Renal cortex interstitium (tissue), 15 donors: ENCODE measurements at places on chromosomes 12 and 14. TPM values are rescaled to one million over a fixed set of nuclear protein-coding genes. Genes with fewer than 3 reads are reported as not detected.

DNA sequence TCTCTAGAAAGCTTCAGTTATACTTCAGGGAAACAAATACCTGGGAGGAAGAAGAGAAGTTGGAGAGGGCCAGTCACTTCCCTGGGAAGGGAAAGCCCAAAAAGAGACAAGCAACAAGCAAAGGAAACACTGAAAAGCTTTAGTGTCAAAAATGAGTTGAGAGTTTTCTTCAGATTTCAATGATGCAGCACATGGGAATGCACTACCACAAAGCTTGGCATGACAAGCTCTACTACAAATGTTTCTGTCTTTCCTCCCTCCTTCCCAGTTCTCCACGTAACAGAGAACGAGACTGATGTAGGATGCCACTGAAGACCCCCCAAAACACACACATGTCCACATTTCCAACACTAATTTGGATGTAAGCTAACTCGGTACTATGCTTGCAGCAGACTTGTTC, 26.8 kb upstream of the ADAMTS20 start:
- no peak for DNase-seq

DNA sequence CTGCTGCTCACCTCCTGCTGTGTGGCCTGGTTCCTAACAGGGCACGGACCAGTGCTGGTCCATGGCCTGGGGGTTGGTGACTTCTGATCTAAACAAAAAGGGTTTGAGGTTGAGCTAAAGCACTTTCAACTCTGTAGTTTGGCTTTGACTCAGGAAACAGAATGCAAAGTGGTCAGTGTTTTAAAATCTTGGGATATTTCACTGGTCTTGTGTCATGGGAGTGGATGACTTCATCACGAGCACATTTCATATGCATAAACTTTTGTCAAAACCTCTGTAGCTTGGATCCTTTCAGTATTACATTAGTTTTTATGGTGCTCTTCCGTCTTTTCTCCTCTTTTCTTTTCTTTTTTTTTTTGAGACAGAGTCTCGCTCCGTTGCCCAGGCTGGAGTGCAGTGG, 25.6 kb downstream of the FAM161B start:
- no peak for DNase-seq

GRCh38 chr12:52053536-52054209, 2.4 kb downstream of the NR4A1 start:
- DNase-seq = no peak

DNA sequence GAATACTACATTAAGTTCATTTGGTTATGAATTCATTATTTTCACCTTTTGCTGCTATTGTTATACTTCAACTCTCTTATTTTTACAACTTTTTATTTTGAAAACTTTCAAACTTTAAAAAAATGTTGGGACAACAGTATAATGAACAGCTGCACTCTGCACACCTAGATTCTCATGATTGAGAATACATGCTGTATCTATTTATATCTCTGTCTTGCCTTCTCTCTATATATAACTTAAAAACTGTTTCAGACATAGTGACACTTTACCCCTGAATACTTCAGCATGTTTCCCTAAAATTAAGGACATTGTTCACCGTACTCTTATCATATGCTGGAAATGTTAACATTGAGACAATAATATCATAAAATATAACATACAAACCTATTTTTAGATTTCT, 237.1 kb downstream of the GPHN start:
- DNase-seq = no peak

DNA sequence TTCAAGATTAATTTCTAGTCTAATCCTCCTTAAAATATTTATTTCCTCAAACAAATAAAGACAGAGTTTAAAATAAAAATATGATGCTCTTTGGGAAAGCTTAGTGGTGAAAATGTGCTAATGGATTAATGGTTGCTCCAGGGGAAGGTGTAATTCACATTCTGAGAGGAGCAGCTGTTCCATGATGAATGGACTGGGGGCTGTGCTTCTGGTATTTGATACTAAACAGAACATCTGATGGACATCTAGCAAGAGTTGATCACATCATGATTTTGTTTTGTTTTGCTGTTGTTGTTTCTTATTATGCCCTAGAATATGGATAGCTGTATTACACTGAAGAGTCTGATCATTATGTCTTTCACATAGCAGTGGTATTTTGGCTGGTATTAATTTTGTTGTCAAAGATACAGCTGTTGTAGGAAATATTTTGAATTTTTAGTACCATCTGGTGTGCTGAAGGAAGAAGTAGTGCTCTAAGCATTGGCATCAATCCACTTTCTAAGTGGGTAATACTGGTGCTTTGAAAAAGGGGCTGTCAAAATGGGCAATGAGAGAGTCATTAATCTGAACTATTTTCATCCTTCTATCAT, 296.4 kb downstream of the ADAMTS20 start:
- DNase-seq = no peak

GRCh38 chr14:104683653-104684448, 5.6 kb upstream of the INF2 start:
- DNase-seq = no peak

DNA sequence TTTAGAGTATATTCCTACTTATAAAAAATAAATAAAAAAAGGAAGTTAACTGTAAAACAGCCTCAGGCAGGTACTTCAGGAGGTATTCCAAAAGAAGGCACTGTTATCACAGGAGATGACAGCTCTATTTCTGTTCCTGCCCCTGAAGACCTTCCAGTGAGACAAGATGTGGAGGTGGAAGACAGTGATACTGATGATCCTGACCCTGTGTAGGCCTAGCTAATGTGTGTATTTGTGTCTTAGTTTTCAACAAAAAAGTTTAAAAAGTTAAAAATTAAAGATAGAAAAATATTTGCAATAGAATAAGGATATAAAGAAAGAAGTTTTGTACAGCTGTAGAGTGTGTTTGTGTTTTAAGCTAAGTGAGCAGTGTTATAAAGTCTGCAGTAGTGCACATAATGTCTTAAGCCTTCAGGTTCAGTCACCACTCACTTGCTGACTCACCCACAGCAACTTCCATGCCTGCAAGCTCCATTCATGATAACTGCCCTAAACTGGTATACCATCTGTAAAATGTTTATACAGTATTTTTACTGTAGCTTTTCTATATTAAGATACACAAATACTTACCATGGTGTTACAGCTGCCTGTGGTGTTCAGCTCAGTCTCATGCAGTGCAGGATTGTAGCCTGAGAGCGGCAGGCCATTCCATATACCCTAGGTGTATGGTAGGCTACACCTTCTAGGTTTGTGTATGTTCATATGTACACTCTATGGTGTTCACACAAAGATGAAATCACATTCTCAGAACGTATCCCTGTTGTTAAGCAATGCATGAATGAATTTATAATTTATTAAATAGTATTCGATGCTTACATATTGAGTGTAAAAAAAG, 121.1 kb downstream of the ANO6 start:
- no peak for DNase-seq

GRCh38 chr12:91493308-91493707, 310.7 kb upstream of the DCN start:
- no peak for DNase-seq

DNA sequence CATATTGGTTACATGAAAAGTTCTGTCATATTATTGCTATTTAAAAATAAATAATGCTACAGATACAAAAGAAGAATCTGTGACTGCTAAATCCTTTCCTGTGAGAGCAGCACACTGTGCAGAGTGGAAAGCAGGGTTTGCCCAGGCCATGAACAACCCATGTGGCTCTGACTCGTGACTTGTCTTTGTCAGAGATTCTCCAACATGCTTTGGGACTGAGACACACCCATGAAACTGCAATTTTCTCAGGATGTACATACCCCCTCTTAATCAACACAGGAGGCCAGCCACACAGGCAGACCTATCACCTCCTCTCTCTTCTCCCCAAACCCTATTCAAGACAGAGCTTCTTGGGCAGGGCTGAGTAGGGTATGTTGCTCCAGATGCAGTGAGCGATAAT, 96.8 kb upstream of the NTF3 start:
- DNase-seq = no peak

DNA sequence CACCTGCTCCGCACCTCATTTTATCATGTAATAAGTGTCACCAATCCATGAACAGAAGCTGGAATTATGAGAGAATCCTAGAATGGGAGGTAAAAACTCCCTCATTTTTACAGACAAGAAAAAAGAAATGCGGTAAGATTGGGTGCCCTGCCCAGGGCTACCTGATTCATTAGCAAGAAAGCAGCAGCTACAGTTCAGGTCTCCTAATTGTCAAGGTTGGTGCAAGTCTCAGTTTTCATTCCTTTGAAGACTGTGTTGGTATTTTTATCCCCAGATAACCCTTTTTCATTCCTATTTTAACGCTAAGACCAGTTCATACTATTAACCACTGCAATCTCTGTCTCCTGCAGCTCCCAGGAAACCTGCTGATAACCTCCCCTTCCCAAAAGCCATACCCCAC, 6.9 kb downstream of the DUSP6 start:
- no peak for DNase-seq

GRCh38 chr12:94532490-94533422, 73.1 kb upstream of the CEP83 start:
- DNase-seq = peak; percentile 64

MSRB3 gene
- 23.8 TPM for polyA plus RNA-seq

GLT1D1 gene
- 2.1 TPM for polyA plus RNA-seq

ACRBP gene
- 4.9 TPM for polyA plus RNA-seq

MYO1H gene
- polyA plus RNA-seq = 1.5 TPM

LUM gene
- polyA plus RNA-seq = 52.3 TPM
